ENCODE measurements at places on chromosomes 7 and 10.

DNA sequence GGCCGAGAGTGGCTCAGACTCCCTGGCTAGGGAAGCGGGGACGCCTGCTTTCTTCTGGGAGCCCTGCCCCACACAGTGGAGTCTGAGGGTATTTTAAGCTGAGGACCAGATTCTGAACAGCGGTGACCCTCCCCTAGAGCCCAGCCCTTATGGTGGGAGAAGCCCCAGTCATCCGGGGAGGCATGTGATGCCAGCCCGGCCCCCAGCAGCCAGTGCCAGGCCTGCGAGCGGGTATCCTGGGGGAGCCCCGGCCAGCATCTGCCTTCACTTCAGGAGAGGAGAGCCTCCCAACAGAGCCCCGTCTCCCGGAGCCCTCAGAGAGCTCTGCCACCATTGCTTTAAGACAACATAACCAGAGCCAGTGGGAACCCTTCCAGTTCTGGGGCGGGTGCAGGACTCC is 41.5 kb upstream of the DNAJB6 start:
- no peak for DNase-seq

GRCh38 chr7:43303740-43304241 is 191.3 kb downstream of the HECW1 start:
- no peak for DNase-seq

- DNase-seq: no peak
Observed at GRCh38 chr7:81211204-81211933, 292.5 kb upstream of the SEMA3C start.

DNA sequence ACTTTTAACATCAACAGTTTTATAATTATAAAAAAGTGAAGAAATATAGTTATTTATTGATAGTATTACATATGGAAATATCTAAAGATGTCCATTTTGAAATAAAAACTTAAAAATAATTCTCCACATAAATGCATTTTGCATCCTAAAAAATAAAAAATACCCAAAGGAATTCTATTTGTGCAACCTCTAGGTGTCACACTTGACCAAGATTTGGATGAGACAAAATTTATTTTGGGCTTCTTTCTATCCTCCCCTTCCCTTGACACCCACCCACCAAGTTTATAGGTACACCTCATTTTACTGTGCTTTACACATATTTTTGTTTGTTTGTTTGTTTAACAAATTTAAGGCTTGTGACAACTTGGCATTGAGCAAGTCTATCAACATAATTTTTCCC is 3.3 kb upstream of the THSD7A start:
- DNase-seq: no peak

GRCh38 chr10:34792881-34793280 is 22.2 kb downstream of the PARD3 start:
- DNase-seq: no peak

- no peak for DNase-seq
Observed at GRCh38 chr7:138370956-138371355, 89.1 kb upstream of the TRIM24 start.

Data from Panc1 (cell line).